Stimulated activated CD8-positive, alpha-beta memory T cell treated with anti-CD3 and anti-CD28 coated beads, Interleukin-2, amount 100 ng/mL, for 1 hour (primary cell): ENCODE measurements at places on chromosomes 7 and 10.

- no peak for DNase-seq
These were observed 10.2 kb upstream of the PRLHR start for GRCh38 chr10:118605694-118606093.

DNA sequence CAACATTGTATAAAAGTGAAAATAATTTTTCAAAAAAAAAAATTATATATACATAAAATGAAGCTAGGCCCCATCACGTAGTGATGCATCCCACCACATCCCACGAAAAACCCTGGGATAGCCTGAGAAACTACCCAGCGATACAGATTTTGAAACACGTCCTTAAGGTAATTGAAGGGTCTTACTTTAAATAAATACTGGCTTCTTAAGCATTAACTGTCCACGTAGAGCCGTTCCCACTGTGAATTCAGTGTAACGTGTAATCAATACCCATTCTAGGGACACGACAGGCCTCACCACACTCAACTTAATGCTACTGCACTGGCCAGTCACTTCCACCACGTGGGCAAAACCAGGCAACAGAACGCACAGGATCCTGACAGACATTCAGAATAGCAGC, 4.0 kb downstream of the ANKRD61 start:
- no peak for DNase-seq

DNA sequence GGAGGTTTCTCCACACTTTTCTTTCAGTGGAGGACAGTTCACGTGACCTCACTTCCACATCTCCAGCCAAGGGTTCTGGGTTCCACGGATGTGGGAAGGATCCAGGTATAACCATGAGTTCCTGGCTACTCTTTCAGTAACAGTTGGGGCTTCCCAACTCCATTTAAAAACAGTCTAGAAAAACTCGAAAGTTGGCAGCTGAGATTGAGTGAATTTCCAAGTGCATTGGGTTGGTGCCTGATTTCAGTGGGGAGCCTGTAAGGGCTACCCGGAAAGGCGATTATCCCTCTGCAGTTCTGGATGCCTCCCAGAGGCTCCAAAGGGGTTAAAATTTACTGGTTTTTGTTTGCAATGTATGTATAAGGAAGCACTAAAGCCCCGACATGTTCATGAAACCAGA, 24.3 kb downstream of the LHFPL3 start:
- DNase-seq: no peak

- no peak for DNase-seq
These were observed 45.9 kb downstream of the HIPK2 start for GRCh38 chr7:139731802-139732470.

- no peak for DNase-seq
These were observed 553 bp downstream of the VDAC2 start for GRCh38 chr10:75211007-75211691.

DNA sequence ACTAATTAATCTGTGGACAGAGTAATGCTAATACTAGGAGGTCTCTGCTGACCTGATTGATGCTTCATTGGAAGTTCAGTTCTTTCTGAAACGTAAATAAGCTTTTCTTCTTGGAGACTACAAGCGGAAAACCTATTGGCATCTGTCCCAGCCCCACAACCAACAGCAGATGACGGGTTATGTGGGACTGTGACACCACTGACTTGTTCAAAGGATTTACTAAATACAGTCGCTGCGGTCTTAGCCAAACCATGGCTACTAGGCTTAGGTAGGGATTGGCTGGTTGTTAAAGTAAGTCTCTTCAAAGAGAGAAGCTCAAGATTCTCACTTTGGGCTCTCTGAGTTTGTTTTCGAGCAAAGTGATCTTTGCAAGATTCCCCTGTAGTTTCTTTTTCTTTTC, 68.3 kb downstream of the HYCC1 start:
- DNase-seq: no peak

GRCh38 chr7:134505856-134506255, 21.5 kb upstream of the AKR1B10 start:
- no peak for DNase-seq

DNA sequence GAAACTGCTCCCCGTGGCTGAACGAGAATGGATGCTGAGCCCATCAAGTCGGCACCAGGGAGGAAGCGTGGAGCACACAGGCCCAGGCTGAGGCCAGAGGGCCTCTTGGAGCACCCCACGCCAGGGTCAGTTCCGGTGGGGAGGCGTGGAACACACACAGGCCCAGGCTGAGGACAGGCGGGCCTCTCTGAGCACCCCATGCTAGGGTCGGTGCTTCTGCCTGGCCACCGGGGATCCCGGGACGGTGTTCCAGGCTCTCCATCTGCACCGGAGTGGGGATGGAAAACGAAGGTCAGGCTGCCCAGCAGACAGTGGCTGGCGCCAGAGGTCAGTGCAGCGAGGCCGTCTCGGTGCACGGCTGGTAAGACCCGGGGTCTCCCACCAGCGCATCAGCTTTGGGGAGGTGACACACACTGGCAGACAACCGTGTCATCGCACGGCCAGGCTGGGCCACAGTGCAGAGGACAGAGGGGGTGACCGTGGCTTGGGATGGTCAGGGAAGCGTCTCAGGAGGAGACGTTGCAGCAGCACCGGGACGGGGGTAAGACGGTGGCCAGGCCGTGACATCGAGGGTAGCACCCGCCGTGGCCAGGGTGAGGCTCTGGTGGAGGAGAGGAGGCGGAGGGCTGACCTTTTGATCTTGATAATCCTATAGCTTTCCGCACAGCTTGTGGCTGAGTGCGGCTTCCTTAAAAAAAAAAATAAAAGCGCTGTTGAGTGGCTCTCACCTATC, 203.9 kb downstream of the ELFN1 start:
- no peak for DNase-seq

DNA sequence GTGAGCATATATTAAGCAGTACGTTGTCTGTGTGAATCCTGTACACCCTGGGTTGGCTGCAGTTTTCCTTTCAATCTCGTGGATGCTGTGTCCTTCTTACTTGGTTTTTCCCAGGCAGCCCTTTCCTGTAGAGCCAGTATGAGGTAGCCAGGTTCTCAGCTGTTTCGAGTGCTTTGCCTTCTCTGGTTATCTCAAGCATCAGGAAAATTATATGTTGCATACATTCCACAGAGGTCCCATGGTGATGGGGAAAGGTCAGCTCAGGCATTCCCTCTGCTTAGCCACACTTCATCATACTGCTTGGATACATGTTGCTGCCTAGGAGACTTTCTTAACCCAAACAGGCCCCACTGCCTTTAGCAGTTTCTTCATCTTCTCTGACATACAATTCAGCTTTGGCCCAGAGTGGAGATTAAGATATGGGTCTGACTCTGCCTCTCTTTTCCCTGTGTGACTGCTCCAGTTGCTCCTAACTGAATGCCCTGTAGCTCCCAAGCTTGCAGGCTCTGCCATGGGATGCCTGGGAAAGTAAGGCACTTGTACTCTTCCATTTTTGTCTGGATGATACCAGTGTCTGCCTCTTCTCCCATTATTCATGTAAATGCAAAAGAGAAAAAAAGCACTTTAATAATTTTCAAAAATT, 11.3 kb downstream of the GNAI1 start:
- DNase-seq: no peak

DNA sequence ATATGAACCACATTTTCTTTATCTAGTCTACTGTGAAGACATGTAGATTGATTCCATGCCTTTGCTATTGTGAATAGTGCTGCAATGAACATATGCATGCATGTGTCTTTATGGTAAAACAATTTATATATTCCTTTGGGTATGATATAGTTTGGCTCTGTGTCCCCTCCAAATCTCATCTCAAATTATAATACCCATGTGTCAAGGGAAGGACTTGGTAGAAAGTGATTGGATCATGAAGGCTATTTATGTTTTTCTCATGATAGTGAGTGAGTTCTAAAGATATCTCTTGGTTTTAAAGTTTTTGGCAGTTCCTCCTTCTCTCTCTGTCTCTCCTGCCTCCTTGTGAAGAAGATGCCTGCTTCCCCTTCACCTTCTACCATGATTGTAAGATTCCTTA, 248.7 kb downstream of the GPR37 start:
- DNase-seq: no peak

DNA sequence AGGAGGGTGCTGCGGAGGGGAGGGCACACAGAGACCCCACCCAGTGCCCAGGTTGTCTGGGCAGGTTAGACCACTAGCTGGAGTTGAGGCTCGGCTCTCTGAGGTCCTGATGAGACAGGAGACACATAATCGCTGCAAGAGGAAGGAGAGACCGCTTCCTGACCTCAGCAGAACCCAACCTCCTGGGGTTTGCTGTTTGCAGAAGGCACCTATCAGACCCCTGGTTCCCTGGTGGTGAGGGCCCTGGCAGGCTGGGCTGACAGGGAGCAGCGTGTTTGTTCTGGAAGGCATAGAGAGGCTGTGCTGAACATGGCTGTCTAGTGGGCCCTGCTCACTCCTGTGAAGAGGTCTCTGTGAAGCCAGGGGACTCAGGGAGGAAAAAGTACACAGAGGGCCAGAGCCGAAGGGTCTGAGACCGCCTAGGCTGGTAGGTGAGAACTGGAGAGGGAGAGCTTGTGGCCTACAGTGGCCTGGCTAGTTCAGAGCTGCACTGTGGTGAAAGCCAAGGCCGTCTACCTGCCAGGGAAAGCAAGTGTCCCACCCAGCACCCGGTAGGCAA, 39.4 kb upstream of the NPFFR1 start:
- peak; percentile 8 for DNase-seq

- no peak for DNase-seq
These were observed 251.7 kb upstream of the PITRM1 start for GRCh38 chr10:3424111-3424851.

- DNase-seq: no peak
These were observed 32.4 kb upstream of the CCDC7 start for GRCh38 chr10:32413513-32413912.

GRCh38 chr7:90536449-90536848, 59.7 kb upstream of the CDK14 start:
- no peak for DNase-seq

GRCh38 chr10:103885617-103886016, 30.2 kb upstream of the SH3PXD2A start:
- DNase-seq: no peak

DNA sequence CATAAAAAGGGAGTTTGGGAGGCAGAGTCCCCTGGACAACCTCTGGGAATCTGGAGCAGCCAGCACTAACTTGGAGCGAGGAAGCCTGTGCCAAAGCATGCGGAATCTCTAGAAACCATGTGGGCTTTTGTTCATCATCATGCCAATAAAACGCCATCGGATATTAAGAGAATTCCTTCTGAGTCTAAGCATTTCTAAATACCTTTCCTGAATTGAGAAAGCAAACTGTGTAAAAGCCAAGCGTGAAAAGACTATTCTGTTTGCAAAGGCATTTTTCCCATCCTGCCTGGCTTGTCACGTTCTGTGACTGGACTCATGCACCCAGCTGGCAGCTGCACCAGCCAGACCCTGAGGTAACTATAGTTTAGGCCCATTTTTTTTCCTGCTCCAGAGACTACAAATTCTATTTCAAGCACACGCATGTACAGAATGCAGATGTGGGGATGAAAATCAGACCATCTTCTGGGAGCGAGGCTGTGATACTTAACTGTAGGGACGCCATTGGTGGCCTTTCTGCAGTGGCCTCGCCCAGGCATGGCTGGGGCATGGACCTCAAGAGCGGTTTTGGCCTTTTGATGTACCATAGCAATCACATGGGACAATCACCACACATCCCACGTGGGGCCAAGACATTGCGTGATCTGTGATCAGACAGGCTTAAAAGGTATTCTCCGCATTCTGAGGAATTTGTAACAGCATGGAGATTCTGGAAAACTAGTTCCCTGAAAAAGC, 218.9 kb downstream of the KIAA1217 start:
- no peak for DNase-seq

- no peak for DNase-seq
These were observed 66.0 kb upstream of the SEPHS1 start for GRCh38 chr10:13414137-13414536.

DNA sequence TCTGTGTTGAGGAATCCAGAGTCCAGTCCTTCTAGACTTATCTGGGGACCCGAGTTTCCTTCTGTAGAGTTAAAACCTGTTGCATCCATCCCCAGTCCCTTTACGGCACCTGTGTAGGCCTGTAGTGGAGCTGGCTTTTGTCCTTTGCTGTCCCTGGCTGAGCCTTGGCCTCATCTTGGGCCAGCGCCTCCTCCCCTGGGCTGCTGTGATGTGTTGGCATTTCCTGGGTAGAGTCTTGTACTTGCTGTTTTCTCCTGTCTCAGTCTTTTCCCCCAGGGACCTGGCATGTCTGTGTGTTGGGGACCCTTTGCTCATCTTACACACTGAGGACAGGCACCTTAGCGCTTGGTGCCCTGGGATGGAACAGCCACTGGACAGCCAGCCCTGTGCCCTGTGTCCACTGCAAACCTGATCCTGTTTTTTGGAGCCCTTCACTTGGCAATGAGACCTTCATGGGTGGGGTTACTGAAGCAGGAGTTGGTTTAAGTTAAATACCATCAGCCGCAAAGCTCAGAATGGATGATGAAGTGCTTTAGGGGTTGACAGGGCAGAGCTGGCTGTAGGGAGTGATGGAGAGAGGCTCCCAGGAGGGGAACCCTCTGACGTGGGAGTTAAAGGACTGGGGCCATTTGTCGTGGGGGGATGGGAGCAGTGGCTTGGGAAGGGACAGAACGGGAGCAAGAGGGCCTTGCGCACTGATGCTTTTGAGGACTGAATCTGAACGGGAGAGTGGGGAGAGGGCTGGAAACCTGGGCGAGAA, 50.9 kb downstream of the CUX1 start:
- no peak for DNase-seq

- DNase-seq: no peak
These were observed 56.0 kb downstream of the CAMK2B start for GRCh38 chr7:44269417-44269816.

DNA sequence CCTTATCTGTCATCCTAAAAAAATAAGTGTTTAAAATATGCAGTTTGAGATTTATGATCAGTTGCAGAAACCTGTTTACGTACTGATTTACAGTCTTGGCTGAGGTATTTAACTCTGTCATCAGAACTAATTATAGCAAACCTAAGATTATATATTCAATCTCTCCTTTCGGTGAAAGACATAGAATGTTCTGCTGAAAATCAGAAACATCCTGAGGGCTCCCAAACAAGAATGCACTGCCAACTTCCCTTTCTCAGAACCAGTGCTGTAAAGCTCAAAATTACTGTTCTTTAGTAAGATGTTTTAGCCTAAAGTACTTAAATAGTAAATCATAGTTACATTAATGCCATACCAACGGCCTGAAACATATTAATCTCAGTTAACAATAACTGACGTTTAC, 34.3 kb downstream of the FAM204A start:
- DNase-seq: no peak

GRCh38 chr10:71388583-71389310, 8.0 kb upstream of the CDH23 start:
- no peak for DNase-seq

DNA sequence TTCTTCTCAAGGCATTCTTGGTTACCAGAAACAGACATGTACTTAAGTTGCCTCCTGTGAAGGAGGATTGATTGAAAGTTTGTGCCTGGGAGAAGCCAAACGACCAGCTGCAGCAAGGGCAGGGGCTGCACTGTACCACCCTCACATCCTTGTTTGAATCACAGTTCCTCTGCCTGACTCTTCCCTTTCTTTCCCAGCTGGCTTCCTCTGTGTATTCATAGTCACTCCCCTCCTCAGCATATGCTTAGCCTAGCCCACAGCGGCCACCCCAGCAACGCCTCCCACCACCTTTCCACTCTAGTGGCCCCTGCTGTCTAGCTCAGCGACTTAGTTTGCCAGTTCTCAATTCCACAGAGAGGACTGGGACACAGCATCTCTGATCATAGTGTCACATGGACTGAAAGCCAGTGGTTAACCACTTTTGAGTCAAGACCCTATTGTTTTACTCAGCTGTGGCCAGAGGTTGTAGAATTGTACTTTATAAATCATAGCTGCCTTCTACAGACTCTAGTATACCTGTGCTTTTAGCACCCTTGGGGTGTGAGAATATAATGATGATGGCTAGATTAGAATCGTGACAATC, 643.0 kb downstream of the SUGCT start:
- no peak for DNase-seq

- no peak for DNase-seq
These were observed 40.7 kb downstream of the KMT2C start for GRCh38 chr7:152395112-152395511.
